ENCODE measurements at places on chromosomes 3 and 15.

DNA sequence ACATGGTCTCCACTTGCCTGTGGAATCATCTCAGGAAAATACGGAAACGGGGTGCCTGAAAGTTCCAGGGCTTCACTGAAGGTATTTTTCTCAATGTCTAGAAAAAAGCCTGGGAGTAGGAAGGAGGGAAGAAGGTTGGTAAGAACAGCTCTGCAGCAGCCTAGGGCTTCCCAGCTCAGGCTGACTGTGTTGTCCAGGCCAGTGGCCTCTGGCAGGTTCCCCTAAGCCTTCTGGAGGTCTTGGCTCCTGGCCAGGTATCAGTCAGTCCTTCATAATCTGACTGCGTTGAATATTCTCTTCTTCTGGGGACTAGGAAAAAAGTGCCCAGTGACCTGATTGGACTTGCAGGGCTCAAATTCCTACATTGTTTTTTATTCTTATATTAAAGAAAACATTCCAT is 38.6 kb downstream of the SSR3 start:
- DNase-seq: no peak

DNA sequence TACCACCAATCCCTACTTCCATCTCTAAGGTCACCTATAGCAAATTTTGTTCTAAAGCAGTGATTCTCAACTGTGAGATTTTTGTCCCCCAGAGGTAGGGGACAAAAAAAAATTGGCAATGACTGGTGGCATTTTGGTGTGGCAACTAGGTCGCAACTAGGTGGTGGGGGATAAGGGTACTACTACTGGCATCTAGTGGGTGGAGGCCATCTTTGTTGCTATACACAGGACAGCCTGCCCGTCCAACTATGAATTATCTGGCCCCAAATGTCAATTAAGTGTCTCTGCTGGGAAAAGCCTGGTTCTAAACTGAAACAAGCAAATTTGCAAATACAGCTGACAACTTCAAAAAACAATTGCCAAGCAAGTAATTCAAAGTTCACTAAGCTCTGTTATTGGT is 1.4 kb downstream of the MTMR10 start:
- no peak for DNase-seq

GRCh38 chr3:59107856-59108815 is 58.3 kb upstream of the CFAP20DC start:
- DNase-seq: no peak

- DNase-seq: peak; percentile 48
Measured at GRCh38 chr15:68550498-68551295, 28.1 kb upstream of the CORO2B start.

DNA sequence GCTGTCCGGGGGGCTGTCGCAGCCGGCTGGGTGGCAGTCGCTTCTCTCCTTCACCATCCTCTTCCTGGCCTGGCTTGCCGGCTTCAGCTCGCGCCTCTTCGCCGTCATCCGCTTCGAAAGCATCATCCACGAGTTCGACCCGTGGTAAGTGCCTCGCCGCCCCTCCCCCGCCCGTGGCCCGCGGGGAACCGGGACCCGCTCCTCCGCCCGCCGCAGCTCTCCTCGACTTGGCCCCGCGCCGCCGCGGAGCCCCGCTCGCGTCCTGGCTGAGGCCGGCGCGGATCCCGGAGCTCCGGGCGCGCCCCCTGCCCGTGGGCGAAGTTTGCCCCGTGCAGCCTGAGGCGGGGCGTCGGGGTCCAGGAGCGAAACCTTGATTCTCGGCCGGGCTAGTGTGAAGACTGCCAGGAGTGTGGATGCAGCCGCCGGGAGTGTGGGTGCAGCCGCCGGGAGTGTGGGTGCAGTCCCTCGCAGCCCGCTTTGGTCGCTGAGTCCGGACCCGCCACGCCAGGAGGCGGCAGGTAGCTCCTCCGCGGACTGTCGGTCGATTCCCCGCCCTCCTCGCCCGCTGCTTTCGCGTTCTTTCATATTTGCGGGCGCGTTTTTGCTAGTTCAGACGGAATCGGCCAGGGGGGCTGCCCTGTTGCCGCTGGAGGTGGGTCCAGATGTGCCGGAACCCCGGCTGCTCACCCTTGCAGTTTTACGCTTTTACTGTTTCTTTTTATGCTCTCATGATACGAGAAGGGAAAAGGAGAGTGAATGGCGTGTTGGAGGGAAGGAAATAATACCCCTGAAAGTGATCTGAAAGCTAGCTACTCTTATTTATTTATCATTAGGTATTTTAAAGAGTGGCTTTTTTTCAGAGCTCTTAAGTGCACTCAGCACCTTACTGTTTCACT is 692 bp downstream of the STT3B start:
- peak; percentile 48 for DNase-seq

DNA sequence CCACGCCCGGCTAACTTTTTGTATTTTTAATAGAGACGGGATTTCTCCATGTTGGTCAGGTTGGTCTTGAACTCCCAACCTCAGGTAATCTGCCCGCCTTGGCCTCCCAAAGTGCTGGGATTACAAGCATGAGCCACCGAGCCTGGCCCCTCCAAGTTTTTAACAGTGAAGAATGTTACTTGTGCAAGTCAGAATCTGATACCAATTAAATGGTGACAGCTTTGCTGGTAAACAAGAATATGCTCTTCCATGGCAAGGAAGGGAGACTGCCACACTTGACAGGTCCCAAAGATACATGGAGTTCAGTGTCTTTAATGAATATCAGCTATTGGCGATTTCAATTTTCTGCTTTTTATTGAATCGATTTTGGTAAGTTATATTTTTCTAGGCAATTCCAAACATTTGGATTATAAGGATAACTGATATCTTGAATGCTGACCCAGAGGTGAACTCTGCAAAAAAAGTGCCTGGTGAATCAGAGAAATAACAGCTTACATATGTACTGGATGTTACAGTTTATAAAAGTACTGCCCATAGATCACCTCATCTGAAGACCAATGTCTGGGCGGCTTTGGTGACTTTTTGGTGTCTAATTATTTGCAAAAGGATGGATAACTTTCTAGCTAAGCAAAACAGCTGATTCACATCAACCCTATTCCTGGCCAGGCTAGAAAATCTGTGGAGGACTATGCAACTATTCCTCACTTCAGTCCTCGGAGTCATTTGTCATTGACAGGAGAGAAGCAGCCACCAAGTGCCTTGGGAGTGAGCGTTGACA is 1.2 kb downstream of the PARP16 start:
- no peak for DNase-seq

GRCh38 chr3:119025171-119025795 is 9.4 kb downstream of the IGSF11 start:
- DNase-seq: no peak

DNA sequence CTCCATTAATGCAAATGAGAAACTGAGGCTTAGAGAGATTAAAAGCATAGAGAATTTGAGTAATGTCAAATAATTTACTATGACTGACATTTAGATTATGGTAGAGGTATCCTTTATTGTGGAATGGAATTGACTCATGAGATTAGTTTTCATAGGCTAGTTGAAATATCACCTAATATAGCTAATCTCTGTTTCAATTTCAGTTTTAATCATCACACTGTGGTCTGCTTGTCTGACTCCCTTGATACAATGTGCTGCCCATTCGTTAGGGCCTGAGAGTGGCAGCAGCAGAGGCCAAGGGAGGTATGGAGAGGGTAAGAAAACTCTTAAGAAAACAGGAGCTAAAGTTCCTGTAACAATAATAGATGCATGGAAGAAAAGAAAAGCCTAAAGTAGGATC is 13.2 kb upstream of the ZBTB20 start:
- no peak for DNase-seq

- no peak for DNase-seq
Measured at GRCh38 chr3:52190294-52191074, 7.5 kb upstream of the ALAS1 start.

- DNase-seq: no peak
Measured at GRCh38 chr3:36817806-36818533, 53.6 kb upstream of the DCLK3 start.

DNA sequence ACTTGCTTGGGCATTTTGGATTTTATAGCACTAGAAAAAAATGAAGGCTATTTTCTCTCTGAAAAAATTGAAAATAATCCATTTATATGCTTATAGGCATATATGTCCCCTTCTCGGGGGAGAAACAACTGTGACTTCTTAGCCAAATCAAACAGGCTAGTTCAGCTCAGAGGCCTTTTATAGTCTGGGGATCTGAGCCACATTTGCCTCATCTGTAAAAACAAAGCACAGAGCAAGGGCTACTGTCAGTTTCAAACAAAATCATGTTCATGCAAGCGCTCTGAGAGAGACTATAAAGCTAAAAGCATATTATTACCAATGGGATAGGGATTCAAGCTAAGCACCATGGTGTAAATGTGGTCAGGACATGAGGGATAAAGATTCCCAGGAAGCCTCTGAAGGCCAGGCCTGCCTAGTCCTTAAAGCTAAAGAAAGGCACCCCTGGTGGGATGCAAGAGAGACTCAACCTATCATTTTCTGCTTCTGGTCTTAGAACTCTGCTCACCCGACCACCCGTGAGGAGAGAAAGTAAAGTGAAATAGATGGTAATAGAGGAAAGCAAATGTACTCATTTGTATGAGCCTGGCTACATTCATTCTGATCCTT is 51.0 kb upstream of the IL12A start:
- no peak for DNase-seq

- DNase-seq: no peak
Measured at GRCh38 chr3:120460181-120460790, 9.5 kb upstream of the FSTL1 start.

DNA sequence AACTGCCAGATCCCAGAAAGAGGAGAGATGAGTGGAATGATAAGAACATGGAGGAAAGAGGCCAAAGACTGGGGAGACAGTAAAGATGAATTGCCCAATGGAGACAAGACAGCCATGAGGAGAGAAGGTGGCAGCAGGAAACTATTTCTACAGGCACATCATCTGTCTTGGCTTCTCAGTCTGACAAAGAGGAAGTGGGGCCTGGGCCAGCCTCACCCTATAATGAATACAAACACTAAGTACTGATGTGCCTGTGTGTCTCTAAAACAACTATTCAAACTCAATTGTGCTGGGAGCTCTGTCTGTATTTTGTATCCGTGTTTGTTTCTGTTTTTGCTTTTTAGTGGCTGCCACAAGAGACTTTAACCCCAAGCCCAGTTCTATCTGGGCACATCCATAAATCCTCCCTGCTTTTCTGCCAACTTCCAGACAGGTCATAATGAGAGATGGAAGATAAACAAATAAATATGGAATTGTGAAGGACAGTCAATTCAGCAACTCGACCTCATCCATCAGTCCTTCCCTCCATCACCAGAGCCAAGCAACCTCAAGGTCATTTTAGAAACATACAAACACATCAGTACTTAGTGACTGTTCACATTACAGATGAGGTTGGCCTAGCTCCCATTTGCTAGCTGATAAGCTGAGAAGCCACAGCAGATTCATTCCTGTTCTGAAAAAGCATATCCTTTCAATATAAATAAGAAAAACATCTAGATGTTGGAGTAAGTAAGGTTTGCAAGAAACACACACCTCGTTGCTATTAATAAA is 116.7 kb downstream of the CADPS start:
- no peak for DNase-seq

DNA sequence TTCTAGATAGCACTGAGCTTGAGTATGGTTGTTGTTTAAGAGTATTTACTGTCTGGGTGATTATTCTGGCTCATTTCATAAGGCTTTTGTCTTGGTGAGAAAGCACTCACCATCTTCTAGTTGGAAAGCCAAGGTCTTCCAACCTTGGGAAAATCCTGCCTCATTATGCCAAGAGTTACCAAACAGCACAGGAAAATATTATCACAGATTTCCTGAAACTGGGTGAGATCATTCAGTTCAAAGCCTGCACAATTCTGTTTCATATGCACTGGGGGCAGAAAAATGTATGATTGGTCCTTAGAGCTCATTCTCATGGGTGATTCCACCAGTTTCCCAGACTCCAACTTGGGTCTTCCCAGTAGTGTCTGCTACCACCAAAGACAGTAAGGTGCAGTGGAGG is 291.8 kb downstream of the RORA start:
- DNase-seq: no peak

DNA sequence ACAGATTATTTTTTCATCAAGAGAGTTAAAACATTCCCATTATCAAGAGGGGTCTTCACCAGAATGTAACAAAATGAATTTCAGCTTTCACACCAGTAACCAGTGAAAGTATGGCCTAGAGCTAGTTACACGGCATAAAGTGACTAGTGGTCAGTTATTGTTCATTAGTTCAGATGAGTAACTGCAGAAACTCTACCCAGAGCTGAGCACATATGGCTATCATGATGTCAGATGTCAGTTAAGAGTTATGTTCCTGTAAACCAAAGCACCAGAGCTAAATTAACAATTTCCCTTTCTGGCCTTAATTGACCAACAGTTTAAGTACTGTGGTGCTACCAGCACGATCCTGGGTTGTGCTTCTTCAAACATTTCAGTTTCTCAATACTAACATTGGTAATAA is 6.6 kb upstream of the MRPS25 start:
- DNase-seq: no peak

- DNase-seq: no peak
Measured at GRCh38 chr3:148723631-148724030, 25.9 kb downstream of the AGTR1 start.

GRCh38 chr3:149473357-149474249 is 894 bp upstream of the TM4SF4 start:
- DNase-seq: no peak

- DNase-seq: peak; percentile 46
Measured at GRCh38 chr3:27632431-27633223, 89.5 kb downstream of the EOMES start.

DNA sequence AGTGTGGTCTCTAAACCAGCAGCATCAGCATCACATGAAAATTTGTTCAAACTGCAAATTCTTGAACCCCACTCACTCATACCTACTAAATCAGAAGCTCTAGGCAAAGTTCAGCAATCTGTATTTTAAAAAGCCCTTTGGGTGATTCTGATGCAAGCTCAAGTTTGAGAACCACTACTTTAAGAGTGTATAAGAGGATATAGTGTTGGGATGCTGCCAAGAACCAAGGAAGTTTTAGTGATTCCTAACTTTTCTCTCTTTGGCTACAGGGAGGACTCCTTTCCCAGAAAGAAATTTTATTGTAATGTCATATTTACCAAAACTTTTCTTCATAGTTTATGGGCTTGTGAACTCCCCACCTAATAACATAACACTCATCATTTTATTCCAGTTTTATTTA is 422.2 kb downstream of the TBC1D5 start:
- DNase-seq: no peak

- no peak for DNase-seq
Measured at GRCh38 chr3:45623393-45623792, 28.8 kb downstream of the LIMD1 start.
